ENCODE measurements at places on chromosomes 1 and 21.

DNA sequence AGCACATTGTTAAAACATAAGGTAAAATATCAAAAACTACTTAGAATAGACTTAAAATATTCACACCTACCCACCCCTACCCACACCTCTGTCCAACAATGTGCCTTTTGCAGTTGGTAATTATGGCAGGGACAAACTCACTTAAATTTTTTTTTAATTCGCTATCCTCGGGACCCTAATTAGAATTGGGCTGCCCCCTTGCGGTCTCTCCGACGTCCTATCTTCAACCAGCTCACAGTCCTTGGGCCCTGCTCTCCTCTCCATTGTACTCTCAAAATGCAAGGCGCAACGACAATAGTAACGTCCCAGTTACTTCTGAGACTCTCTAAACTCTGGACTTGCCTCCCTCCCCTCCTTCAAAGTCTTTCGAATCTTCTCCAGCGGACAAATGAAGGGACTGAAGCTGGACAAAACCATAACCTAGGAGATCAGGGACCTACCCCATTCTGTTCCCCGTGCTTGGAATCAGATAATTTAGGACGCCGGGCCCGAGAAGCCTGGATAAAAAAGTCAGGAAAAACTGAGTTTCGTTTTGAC lies 1.1 kb upstream of the CIART start:
- peak; percentile 65 for DNase-seq

DNA sequence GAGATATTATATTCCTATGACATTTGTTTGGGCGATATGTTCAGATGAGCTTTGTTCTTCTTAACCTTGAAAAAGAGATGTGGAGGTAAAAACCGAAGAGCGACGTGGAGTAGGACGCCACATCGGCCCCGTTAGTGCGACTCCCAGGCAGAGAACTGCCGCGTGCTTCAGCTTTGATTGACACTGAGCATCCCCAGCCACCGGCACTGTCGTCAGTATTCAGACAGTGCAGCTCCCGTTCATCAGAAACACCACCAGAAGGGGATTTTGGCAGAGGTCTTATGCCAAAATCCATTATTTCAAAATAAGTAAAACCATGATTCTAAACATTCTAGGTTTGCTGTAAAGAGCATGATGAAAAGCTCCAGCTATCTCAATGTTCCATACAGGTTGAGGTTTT lies 66.5 kb downstream of the AGPAT3 start:
- no peak for DNase-seq

- no peak for DNase-seq
These were observed 308.7 kb upstream of the PRMT6 start for GRCh38 chr1:106747791-106748190.

DNA sequence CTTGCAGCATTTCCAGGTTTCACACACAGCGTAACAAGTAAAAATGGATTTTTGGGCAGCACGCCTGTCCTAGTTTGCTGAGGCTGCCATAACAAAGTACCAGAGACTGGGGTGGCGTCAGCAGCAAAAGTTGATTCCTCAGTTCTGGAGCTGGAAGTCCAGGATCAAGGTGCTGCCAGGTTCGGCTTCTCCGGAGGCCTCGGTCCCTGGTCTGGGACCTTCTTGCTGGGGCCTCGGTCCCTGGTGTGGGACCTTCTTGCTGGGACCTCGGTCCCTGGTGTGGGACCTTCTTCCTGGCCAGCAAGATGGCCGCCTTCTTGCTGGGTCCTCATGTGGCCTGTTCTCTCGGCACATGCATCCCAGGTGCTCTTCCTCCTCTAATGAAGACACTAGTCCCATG lies 104.0 kb downstream of the PDE9A start:
- DNase-seq, result no peak

GRCh38 chr1:55626326-55626725 lies 411.2 kb upstream of the USP24 start:
- no peak for DNase-seq

GRCh38 chr1:156281281-156281680 lies 1.3 kb downstream of the SMG5 start:
- peak; percentile 33 for DNase-seq

- peak; percentile 61 for DNase-seq
These were observed 294.4 kb downstream of the PLPP3 start for GRCh38 chr1:56284928-56285327.

DNA sequence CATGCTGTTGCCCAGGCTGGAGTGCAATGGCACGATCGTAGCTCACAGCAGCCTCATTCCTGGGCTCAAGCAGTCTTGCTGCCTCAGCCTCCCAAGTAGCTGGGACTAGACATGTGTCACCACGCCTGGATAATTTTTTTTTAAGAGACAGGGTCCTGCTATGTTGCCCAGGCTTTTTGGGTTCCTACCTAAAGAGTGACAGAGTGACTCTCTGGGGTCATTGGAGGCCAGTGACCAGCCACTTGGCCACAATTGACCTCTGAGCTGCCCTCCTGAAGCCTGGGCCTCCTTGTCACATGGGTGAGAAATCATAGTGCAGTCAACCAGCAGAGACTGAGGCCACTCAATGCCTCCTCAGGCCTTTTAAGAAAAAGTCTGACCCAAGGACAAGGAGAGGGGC lies 5.7 kb downstream of the DIO1 start:
- DNase-seq, result no peak

DNA sequence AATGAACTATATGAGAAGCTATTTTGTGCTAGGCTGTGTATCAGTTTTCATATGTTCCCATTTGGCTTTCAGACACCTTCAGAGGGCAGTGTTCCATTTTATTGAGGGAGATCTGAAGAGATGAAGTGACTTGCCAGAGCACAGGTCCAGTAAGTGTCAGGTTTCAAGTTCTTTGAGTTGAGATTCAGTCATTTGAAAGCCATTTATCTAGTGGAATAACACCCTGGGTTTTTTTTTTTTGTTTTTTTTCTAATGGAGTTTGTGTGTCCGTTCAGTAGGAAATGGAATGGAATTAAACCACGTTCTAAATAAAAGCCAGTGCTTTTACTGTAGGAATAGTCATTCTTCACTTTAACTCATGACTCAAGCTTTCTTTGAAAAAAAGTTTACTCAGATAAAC lies 652.9 kb upstream of the USP24 start:
- no peak for DNase-seq

GRCh38 chr1:51147394-51147793 lies 45.4 kb downstream of the C1orf185 start:
- no peak for DNase-seq

- peak; percentile 71 for DNase-seq
These were observed 19.7 kb downstream of the RCC2 start for GRCh38 chr1:17419626-17420328.

DNA sequence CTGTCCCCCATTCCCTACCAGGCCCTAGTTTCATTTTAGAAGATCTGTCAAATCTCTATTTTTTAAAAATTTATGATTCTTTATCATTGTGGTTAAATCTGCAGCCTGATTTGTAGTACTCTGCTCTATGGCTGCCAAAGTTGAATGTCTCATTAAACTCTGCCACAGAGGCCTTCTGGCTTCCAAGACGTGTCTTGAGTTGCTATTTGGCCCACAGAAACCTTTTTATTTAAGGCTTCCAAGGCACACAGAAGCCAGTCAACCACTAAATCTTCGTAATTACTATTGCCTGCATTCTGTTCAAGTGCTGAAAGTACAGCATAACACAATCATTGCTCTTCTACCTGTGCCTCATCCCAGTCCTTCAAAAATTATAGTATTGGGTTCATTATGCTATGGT lies 971.0 kb downstream of the NCAM2 start:
- no peak for DNase-seq

- no peak for DNase-seq
These were observed 54.3 kb downstream of the LRRC8C start for GRCh38 chr1:89687254-89687653.

- peak; percentile 58 for DNase-seq
These were observed 13.0 kb upstream of the SLC35A3 start for GRCh38 chr1:99956755-99957154.

DNA sequence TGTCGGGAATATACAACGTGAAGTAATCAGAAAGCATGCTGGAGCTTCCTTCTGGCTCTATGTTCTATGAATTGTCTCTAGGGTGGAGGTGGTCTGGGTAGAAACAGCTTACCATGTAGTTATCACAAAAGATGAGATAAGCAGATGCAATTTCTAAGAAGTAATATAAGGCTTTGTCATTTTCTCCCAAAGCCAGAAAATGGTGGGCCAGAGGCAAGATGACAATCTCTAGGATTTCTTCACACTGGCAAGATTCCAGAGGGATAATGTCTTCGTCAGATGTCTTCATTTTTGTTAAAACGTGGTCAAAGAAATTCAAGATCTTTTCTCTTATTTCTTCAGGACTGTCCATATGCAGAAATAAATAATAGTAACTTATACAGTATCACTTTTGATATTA lies 77.7 kb downstream of the ADCY10 start:
- no peak for DNase-seq

DNA sequence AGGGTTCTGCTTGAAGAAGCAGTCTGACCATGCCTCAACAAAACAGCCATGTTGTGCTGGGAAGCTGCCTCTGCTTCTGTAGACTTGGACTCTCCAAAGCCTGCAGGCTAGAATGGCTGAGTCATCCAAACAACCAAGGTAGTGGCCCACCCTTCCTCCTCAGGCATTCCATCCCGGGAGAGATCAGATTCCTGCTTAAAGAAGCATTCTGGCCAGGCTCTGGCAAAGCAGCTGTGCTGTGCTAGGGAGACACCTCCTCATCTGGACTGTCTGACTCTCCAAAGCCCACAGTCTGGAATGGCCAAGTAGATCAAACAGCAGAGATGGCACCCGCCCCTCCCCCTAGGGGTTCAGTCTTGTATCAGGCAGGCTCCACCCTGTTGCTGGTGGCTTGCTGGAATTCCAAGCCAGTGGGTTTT lies 38.3 kb upstream of the F3 start:
- DNase-seq, result no peak

DNA sequence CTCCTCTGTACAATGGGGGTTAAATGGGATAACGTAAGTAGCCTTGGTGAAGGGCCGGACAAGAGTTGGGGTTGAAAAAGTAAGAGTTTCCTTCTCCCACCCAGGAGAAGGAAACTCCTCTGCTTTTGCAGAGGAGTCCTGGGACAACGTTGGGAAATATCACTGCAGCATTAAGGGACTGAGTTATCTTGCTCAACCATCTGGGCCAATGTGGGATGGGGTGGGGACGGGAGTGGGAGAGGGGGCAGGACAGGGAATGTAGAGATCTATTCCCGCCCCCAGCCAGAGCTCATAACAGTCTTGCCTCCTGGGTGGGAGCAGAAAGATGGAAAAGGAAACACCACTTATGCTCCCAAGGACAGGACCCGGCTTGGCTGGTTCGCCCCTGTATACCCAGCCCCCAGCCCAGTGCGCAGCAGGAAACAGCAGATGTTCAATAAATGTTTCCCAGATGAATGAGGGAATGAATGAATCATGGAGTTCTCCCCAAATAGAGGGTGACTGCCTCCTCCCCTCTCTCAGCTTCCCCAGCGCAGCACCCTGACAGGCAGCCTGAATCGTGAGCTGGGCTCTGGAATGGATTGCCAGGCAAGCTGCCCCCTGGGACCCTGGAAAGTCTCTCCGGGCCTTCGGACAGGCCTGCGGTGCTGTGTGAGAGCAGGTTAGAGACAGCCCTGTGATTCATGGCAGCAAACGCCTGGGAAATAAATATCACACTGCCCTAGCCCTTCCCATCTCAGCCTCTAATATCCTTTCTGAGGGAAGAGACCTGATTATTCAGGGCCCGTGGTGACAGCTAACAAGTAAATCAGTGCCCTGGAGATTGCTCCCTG lies 24.8 kb downstream of the FBXO2 start:
- DNase-seq, result no peak

GRCh38 chr1:201505503-201505890 lies 1.4 kb downstream of the CSRP1 start:
- no peak for DNase-seq

- DNase-seq, result no peak
These were observed 22.1 kb upstream of the KCNA3 start for GRCh38 chr1:110696818-110697217.

- DNase-seq, result no peak
These were observed 18.1 kb downstream of the ALDH9A1 start for GRCh38 chr1:165680303-165680702.

DNA sequence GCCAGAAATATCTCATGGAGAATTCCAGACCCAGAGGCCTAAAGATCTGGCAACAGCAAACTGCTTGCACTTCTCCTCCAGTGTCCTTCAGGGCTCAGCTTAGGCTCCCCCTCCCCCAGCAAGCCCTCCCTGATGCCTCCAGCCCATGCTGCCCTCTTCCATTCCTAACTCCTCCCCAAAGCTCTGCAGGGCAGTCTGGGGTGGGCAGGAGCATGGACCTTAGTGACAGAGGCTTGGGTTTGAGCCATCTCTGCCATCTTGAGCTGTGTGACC lies 436.8 kb downstream of the PTPRU start:
- no peak for DNase-seq

- no peak for DNase-seq
These were observed 12.6 kb upstream of the MRPS14 start for GRCh38 chr1:175035865-175036264.

DNA sequence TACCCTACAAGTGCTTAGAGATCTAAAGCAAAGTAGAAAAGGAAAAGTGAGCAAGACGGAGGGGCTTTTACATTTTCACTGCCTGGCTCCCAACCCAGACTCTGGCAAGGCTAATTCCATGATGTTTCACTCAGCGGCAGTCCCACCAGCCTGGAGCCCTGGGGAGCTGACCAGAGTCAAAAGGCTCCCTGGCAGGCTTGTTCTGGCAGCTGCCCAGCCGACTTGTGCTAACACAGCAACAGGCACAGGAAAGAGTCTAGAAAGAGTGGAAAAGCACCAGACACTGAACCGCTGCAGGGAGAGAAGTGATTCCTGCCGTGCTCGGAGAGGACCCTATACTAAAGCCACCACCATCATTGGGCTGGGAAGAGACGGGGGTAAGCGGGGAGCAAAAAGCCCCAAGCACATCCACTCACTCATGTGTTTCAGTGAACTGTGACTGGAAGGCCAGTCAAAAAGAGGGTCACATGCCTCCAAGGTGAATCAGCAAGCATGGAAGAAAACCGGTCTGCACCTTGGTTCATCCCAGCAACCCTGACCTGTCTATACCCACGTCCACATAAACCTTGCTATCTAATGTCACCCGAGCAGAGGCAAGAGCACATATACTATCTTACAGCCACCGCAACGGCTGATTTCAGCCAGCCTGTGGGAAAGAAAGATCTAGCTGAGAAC lies 8.0 kb downstream of the SMIM12 start:
- peak; percentile 56 for DNase-seq

GRCh38 chr1:159140474-159140873 lies 30.9 kb upstream of the CADM3 start:
- no peak for DNase-seq

DNA sequence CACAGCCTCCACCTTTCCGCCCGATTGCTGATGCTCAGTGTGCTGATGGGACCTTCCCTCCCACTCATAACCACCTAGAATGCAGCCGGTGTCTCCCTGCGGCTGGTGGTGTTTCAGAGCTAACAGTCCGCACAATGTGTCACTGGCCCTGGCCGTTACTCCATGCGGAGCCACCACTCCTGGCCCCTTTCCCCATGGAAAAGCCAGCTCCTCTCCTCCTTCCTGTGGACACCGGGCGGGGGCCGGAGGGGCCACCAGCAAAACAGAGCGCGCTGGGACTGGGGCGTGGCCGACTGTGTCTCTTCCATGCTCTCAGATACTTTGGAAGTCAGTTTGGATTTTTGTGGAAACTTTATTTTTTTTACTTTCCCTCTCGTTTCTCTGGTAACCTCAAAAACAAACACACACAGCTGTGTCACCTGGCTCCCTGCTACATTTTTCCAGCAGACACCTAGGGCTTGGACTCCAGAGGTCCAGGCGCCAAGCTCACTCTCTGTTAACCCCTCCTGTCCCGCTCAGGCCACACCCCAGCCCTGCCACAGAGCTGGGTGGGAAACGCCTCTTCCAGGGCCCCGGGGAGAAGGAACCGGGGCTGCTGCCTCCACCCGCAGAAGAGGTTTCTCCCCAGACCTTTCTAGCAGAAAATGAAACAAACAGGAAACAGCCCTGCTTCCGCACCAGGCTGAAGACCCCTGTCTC lies 32.5 kb upstream of the COL6A2 start:
- no peak for DNase-seq
